ENCODE measurements at places on chromosomes 3 and 15.

- DNase-seq: no peak
Observed at GRCh38 chr3:23164746-23165145, 38.4 kb upstream of the UBE2E2 start.

GRCh38 chr3:137110392-137110996, 152.7 kb downstream of the IL20RB start:
- DNase-seq: no peak

- DNase-seq: no peak
Observed at GRCh38 chr3:58119186-58119585, 91.6 kb downstream of the DNASE1L3 start.

DNA sequence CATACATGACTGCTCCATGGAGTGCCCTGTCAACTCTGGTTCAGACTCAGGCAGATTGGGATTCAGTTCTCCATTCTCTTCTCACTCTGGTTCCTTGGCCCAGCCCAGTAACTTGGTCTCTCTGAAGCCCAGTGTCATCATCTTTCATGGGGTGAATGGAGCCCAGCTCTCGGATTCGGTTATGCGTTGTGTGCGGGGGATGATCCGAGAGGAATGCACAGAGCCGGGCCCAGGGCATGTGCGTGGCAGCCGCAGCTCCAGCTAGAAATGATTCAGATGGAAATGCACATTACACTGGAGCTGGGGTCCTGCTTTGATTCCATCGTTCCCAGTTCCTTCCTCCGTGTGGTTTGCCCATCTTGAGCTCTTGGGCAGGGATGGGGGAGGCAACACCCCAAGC, 189.4 kb downstream of the FEZF2 start:
- DNase-seq: no peak

GRCh38 chr3:159170436-159171003, 368.7 kb downstream of the MFSD1 start:
- DNase-seq: no peak

- no peak for DNase-seq
Observed at GRCh38 chr3:172208586-172209332, 169.4 kb downstream of the FNDC3B start.
